ENCODE measurements at places on chromosomes 11 and 22. TPM values are rescaled to one million over a fixed set of nuclear protein-coding genes. Genes with fewer than 3 reads are reported as not detected.

PPME1 gene
- 12.9 TPM for total RNA-seq

KLHDC7B gene
- not detected for total RNA-seq

- DNase-seq = no peak
- H3K4me3 ChIP-seq = no peak overlapping the region
- H3K4me1 ChIP-seq = no peaks in the 10 kb centered on the region
- no peak overlapping the region for H3K27ac ChIP-seq
- no peaks in the 10 kb centered on the region for H3K36me3 ChIP-seq
Observed at GRCh38 chr11:127939000-127939399, 648.4 kb downstream of the ETS1 start.

DNA sequence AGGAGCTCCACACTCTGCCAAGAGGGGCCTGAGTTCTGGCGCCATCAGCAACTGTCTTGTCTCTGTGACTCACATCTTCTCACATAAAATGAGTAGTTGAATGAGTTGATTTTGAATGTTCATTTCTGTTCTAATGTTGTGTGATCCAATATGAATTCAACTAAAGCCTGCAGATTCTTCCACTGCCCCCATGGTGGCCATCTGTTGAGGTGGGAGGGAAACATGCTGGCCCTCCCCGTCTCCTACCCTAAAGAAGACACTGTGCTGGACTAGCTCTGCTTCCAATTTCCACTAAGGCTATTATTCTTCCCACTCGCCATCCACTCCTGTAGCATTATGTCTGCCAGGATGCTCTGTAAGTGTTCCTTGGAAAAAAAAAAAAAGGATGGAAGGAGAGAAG lies 555.6 kb upstream of the LARGE1 start:
- no peak for DNase-seq
- H3K4me3 ChIP-seq = no peak overlapping the region
- no peaks in the 10 kb centered on the region for H3K36me3 ChIP-seq
- H3K27ac ChIP-seq = no peak overlapping the region

- H3K27ac ChIP-seq = no peak overlapping the region
- H3K27me3 ChIP-seq = no peaks in the 10 kb centered on the region
Observed at GRCh38 chr22:39430576-39431150, 26.1 kb upstream of the MGAT3 start.

DNA sequence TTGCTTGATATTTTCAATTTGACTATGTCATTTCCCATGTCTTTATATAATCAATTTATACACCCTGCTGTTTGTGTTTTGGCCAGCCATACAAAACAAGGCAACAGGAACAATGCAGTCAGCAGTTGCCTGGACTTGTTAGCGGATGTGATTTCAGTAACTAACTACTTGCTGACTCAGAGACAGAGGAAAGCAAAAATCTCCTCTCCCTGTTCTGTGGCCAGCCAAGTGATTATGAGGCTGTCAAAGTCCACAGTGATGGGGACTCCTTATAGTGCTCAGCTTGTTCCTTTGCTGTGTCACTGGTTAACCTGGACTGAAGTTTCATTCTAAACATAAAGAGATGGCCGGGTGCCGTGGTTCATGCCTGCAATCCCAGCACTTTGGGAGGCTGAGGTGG lies 32.6 kb upstream of the APLP2 start:
- no peaks in the 10 kb centered on the region for H3K4me1 ChIP-seq
- DNase-seq = no peak
- H3K4me3 ChIP-seq = no peak overlapping the region
- no peaks in the 10 kb centered on the region for H3K27me3 ChIP-seq
- no peak overlapping the region for H3K27ac ChIP-seq

- no peak overlapping the region for H3K4me3 ChIP-seq
- H3K27ac ChIP-seq = no peak overlapping the region
- DNase-seq = no peak
- H3K36me3 ChIP-seq = no peaks in the 10 kb centered on the region
Observed at GRCh38 chr22:33883961-33884808, 36.1 kb downstream of the LARGE1 start.
